ENCODE measurements at places on chromosomes 2 and 18. TPM values are rescaled to one million over a fixed set of nuclear protein-coding genes. Genes with fewer than 3 reads are reported as not detected.

SH2D6 gene
- 1.6 TPM for total RNA-seq

HOXD12 gene
- total RNA-seq = not detected

DUSP19 gene
- total RNA-seq = 0.70 TPM

CD8A gene
- total RNA-seq = 0.34 TPM

ITGB6 gene
- 1.0 TPM for total RNA-seq

DSG4 gene
- total RNA-seq = not detected

MLPH gene
- 253 TPM for total RNA-seq

TLX2 gene
- total RNA-seq = 0.30 TPM

SLC40A1 gene
- 4.2 TPM for total RNA-seq

EMILIN2 gene
- 14.4 TPM for total RNA-seq

PDIA6 gene
- total RNA-seq = 355 TPM

TDRD15 gene
- total RNA-seq = not detected

CTLA4 gene
- total RNA-seq = not detected

MREG gene
- total RNA-seq = 5.7 TPM

SFTPB gene
- total RNA-seq = 0.37 TPM

DGKD gene
- 104 TPM for total RNA-seq

ZSCAN30 gene
- total RNA-seq = 0.71 TPM

GPR39 gene
- 9.9 TPM for total RNA-seq

CRYGD gene
- total RNA-seq = not detected

CDCA7 gene
- 48.5 TPM for total RNA-seq

TFCP2L1 gene
- 0.95 TPM for total RNA-seq

PPP1R1C gene
- 3.3 TPM for total RNA-seq

SERPINB3 gene
- total RNA-seq = not detected

CCDC150 gene
- 2.8 TPM for total RNA-seq

DPP4 gene
- total RNA-seq = 0.69 TPM

ZAP70 gene
- not detected for total RNA-seq

CYP26B1 gene
- total RNA-seq = 14.5 TPM

PXDN gene
- 13.0 TPM for total RNA-seq

HOXD11 gene
- 7.8 TPM for total RNA-seq

FSIP2 gene
- not detected for total RNA-seq

ADAM17 gene
- total RNA-seq = 38.9 TPM

MPPE1 gene
- 18.1 TPM for total RNA-seq

BOLL gene
- total RNA-seq = not detected

GRHL1 gene
- total RNA-seq = 1.2 TPM

GAREM1 gene
- total RNA-seq = 3.3 TPM

ELOA2 gene
- not detected for total RNA-seq

MYOM1 gene
- total RNA-seq = 0.25 TPM

INO80B gene
- total RNA-seq = 55.9 TPM

ALPI gene
- not detected for total RNA-seq

POLR1B gene
- total RNA-seq = 25.7 TPM

NYAP2 gene
- total RNA-seq = not detected

ABCG5 gene
- total RNA-seq = not detected

LDLRAD4 gene
- 1.3 TPM for total RNA-seq

VWC2L gene
- not detected for total RNA-seq

HAAO gene
- total RNA-seq = not detected

DSG2 gene
- 58.5 TPM for total RNA-seq

All from A549 treated with RU486 at 1 μM for 4 hours (cell line).